KBM-7 (cell line): ENCODE measurements at places on chromosomes 11 and 22.
A peak's percentile ranks its signal among the peaks of the same experiment; 100 is the strongest.

DNA sequence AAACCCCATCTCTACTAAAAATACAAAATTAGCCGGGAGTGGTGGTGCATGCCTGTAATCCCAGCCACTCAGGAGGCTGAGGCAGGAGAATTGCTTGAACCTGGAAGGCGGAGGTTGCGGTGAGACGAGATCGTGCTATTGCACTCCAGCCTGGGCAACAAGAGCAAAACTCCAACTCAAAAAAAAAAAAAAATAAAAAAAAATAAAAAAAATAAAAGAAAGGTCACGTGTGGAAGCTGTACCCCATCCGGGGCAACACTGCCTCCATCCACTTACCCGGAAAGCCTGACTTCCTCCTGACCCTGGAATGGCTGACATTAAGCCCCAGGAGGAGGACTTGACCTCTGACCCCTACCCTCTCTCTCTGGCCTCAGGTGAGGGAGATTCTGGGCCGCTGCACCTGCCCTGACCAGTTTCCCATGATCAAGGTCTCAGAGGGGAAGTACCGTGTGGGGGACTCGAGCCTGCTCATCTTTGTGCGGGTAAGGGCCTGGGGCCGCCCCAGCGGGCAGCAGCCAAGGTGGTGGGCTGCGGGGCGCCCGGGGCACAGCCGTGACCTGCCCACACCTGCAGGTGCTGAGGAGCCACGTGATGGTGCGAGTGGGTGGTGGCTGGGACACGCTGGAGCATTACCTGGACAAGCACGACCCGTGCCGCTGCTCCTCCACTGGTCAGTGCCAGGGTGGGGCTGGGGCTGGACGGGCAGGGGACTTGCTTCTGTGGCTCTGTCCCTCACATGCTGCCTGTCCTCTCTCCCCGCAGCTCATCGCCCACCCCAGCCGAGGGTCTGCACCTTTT is 3.8 kb downstream of the GAS2L1 start:
- DNase-seq, result no peak

DNA sequence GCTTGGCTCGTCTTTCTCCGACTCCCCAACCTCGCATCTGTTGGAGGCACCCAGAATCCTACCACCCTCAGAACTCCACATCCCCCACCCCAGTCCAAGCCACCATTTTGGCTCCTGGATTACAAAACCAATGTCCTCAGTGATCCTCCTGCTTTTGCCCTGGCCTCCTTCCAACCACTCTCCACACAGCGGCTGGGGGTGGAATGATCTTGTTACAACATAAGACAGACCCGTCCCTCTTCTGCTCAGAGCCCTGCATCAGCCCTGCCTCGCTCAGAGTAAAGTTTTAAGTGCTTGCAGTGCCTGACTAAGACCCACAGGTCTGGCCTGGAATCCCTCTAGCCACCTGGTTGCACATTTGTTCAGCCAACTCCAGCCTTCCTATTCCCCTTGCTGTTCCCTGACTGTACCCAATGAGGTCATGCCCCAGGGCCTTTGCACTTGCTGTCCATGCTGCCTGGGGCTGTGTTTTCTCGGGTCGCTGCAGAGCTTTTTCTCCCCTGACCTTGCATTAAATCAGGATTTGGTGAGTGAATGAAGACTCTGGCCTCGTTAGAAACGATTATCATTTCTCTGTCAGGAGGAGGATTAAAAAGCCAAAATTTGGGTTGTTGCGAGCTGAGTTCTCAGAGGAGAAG is 67.3 kb downstream of the IGF2 start:
- DNase-seq, result no peak

- no peak for DNase-seq
These were observed 773.0 kb upstream of the LUZP2 start for GRCh38 chr11:23723861-23724260.

GRCh38 chr11:65078151-65078550 is 5.7 kb downstream of the CDCA5 start:
- peak; percentile 74 for DNase-seq

GRCh38 chr11:83764643-83765042 is 478.5 kb upstream of the CCDC90B start:
- DNase-seq, result no peak

DNA sequence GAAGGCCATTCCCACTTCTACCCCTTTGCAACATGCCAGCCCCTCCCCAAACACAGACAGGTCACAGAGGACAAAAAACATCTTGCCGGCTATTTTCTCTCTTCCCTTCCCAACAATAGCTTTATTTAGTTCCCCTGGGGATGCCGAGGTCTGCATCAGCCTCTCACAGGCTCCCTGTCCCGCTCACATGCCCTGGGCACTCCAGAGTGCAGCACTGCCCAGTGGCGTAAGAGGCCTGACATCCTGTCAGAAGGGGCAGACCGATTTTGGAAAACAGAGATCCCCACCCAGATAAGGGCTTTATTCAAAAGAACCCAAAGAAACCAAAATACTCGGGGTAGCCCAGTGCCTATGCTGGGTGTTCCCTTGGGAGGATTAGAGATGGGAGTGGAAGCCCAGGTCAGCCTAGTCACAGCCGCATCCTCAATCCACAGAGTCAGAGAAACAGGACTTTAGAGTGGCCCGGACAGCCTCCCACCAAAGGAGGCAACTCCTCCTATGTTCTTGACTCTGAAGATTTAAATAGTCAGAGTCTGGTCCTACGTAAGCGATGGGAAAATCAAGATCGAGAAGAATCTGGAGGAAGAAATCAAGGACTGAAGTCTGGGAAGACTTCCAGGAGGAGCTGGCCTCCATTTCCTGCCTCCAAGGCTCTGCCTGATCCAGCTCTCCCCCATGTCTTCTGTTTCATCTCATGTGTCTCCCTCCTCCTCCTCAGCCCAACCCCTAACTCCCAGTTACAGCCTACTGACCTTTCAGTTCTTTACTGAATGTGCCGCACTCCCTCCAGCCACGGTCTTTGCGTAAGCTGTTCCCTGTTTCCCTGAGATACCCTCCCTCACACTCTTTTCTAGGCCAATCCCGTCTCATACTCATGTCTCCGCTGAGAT is 129.3 kb downstream of the FBXO7 start:
- DNase-seq, result no peak

- DNase-seq, result no peak
These were observed 109.2 kb downstream of the RRM1 start for GRCh38 chr11:4203603-4204360.

GRCh38 chr11:9748361-9748970 is 84.6 kb downstream of the SWAP70 start:
- DNase-seq, result peak; percentile 91

DNA sequence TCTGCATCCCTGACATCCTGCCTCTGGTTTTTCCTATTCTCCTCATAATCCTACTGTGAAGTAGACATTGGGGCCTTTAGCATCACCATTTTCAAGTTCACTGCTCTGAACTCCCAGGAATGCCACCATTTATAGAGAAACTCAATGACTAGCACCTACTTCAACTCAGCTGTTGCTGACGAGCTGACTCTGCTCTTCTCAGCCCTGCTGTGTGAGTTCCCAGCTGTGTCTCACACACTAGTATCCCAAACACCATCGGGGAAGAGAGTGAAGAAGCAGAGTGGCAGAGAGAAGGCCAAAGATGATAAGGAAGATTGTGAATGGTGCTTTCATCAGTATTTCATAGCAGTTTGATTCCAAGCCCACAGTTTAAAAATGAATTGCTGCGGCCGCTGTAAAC is 71.9 kb downstream of the PLEKHA7 start:
- no peak for DNase-seq

- DNase-seq, result no peak
These were observed 6.0 kb downstream of the CNTF start for GRCh38 chr11:58628446-58628845.

- no peak for DNase-seq
These were observed 245.6 kb upstream of the B3GAT1 start for GRCh38 chr11:134657631-134658030.

GRCh38 chr11:33753304-33753967 is 17.2 kb upstream of the CD59 start:
- no peak for DNase-seq

GRCh38 chr11:10118865-10119264 is 175.2 kb downstream of the SBF2 start:
- DNase-seq, result no peak

- DNase-seq, result no peak
These were observed 40.6 kb downstream of the RELT start for GRCh38 chr11:73416786-73417185.

DNA sequence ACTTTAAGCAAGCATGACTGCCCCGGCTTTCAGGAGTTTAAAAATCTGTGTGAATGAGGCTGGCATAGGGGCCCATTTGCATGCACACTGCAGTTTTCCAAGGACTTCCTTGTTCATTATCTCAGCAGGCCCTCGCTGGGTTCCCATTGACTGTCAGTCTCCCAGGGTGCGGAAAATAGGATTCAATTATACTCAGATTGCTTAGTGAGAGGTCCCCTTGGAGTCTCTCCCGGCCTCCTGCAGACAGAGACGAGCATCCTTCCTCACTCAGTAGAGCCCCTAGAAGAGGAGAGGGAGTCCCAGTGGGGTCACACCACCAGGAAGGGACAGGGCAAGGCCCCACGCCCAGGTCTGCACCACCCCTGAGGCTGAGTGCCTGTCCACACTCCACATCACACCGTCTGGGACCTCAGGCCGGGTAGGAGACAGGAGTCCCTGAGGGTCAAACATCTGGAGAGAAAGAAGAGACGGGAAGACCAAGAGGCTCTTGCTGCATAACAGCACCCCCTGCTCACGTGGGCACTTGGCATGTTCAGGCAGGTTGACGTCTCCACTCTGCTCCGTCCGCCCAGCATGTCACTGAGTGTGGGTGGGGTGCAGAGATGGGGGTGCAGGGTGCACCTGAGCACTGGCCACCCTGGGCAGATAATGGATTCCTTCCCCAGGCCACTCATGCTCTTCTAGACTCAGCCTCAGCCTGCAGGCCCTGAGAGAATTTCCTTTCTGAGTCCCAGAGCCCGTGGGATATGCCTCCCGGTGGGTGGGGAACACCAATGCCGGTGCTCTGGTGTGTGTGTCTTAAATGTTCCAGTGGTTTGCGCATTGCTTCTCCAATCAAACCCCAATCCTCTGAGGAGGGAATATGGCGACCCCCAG is 58.8 kb downstream of the MCM5 start:
- DNase-seq, result no peak

- DNase-seq, result no peak
These were observed 44.0 kb downstream of the RPUSD4 start for GRCh38 chr11:126167488-126167887.

- DNase-seq, result no peak
These were observed 14.6 kb downstream of the GLB1L2 start for GRCh38 chr11:134346101-134346975.

- no peak for DNase-seq
These were observed 18.6 kb downstream of the USH1C start for GRCh38 chr11:17525570-17525969.

- DNase-seq, result no peak
These were observed 9.2 kb upstream of the PRSS23 start for GRCh38 chr11:86790867-86791849.

GRCh38 chr11:7630002-7630401 is 43.3 kb downstream of the CYB5R2 start:
- no peak for DNase-seq

DNA sequence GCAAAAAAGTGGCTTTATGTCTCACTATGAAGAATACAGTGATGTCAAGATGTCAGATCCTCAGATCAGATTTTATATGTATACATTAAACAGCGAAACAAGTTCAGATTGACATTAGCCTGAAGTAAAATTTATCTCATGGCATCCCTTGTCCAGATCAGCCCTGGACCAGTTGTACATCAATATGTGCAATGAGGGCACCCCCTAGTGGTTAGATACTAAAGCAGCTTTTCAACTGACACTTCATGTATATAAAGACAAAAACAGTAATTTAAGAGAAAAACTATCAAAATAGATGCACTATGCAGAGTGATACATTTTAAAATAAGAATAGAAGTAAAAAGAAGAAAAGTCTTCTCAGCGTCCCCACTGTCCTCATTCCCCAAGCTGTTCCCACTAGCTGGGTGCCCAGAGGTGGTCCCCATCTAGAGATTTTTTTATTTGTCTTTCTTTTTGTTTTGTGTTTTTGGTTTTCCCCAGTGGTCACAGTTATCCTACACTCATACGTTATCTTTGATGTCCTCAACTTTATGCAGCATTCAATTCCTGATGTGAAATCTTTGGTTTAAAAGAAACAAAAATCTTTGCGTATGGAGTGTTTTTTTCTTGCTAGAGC is 2193.4 kb upstream of the RAG2 start:
- DNase-seq, result peak; percentile 58

DNA sequence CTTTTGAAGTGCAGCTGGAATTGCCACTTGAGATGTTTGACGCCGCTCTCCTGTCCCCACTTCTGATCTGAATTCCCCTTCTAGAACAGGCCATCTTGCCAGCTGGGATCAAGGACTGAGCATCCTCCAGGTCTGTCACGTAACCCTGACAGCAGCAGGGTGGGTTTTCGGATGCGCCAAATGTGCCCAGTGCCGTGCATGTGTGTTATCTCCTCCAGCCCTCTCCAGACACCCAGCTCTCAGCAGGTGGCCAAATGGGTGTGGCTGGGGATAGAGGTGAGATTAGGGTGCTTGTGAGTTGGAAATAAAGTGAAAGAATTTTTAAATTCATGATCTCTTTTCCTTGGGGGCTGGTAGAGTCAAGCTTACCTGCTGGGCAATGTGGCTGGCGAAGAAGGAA is 3.3 kb downstream of the OSBP2 start:
- no peak for DNase-seq

DNA sequence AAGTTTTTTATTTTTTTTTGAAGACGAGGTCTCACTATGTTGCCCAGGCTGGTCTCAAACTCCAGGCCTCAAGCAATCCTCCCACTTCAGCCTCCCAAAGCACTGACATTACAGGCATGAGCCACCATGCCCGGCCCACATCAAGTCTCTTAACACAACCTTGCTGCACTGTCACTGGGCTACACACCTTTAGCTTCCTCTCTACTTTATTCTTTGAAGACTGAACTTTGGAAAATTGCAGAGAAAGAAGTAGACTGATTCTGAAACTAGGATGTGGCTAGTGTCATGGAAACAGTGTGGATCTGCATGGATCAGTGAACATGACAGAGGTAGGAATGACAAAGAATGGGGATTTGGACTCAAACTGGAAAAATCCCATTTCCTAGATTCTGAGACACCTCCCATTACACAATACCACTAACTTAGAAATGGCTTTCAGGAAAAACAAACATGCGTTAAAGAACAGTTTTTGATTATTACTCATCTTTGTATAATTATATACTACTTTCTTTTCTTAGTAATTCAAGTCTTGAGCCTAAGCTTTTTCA is 99.6 kb upstream of the SPON1 start:
- no peak for DNase-seq

DNA sequence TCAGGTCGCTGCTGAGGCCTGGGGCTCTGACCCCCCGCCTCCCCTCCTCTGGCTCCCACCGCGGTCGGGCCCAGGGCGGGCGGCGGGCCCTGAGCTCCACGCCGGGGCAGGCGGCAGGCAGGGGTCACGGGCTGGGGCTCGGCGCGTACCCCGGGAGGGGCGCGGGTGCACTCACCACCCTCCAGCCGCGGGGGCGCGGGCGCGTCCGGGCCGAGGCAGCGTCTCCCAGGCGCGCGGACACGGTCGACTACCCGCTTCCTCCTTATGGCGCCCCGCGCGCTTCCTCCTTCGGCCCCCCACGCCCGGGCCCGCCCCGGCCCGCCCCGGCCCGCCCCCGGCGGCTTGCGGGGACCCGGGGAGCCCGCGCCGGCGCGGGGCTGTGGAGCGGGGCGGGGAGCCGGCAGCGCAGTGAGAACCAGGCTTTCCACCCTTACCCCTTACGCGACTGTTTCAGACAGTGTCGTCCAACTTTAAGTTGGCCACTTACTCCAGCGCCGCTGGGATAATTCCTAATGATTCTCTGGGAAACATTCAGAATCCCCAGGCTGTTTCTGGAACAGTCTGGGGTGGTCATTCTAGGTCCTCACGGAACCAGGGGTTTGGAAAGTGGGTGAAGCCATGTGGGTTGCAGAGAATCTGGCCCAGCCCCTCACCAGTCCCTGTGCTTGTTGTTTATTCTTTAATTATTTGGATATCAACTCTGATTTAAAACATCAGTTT is at the start of gene BID:
BID (minus strand) TSS at position 264 of the 720 bp plus-strand sequence. CDS start 24,353 bp downstream, outside the sequence.
- peak; percentile 45 for DNase-seq

GRCh38 chr11:116193321-116194131 is 579.3 kb downstream of the BUD13 start:
- no peak for DNase-seq
